ENCODE measurements at places on chromosomes 6 and 20.
A peak's percentile ranks its signal among the peaks of the same experiment; 100 is the strongest.

DNA sequence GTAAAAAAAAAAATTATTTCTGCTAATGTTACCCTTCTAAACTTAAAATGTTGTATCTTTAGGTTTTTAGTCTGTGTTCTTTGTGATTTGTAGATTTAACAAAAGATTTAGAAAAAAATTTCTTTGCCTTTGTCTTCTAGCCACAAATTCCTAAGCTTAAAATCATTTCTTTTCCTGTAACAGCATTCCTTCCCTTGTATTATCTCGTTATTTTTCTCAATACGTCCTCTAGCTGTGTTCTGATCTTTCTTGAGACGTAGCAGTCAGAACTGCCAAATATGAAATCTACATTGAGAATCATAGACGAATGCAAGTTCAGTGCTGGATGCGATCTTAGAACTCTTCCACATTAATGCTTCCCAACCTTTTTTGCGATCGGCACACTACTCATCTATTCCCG, 283.1 kb downstream of the UTRN start:
- no peak for DNase-seq

DNA sequence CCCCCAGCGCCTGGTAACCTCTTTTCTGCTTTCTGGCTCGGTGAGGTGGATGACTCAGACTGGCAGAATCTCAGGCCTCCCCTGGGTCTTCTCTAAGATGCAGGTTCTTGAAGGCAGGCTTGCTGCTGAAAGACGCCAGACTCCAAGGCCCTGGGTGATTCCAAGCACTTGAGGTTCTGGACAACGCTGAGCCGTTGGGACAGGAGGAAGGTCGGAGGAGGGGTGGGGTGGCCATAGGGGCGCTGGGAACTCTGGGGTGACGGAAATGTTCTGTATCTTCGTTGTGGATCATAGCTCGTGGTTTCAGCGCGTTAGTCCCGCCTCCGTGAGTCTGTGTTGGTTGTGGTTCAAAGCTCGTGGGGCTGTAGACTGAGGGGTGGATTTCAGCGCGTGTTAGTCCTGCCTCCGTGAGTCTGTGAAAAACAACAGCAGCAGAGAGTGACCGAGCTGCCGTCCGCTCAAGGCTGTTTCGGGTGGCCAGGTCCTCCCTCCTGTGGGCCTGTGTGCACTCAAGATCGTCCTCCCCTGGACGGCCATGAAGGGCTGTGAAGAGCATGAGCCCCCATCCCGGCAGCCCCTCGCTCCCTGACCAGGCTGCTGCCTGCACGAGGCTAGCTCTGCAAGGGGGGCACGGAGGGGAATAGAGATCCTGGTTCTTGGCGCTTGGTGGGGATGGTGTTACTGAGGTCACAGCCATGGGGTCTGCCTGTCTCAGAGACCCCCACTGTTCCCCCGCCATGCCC, 7.7 kb downstream of the NTSR1 start:
- no peak for DNase-seq

GRCh38 chr20:59062081-59062480, 19.5 kb upstream of the PRELID3B start:
- DNase-seq: no peak

DNA sequence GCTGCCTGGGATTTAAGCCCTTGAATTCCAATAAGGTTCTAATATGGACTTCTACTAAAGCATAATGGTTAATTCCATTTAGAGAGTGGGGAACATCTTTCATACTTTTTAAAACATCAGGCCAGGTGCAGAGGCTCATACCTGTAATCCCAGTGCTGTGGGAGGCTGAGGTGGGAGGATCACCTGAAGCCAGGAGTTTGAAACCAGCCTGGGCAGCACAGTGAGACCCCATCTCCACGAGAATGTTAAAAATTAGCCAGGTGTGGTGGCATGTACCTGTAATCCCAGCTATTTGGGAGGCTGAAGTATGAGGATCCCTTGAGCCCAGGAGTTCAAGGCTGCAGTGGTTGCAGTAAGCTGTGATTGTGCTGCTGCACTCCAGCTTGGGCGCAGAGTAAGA, 35.0 kb downstream of the E2F3 start:
- DNase-seq: no peak

DNA sequence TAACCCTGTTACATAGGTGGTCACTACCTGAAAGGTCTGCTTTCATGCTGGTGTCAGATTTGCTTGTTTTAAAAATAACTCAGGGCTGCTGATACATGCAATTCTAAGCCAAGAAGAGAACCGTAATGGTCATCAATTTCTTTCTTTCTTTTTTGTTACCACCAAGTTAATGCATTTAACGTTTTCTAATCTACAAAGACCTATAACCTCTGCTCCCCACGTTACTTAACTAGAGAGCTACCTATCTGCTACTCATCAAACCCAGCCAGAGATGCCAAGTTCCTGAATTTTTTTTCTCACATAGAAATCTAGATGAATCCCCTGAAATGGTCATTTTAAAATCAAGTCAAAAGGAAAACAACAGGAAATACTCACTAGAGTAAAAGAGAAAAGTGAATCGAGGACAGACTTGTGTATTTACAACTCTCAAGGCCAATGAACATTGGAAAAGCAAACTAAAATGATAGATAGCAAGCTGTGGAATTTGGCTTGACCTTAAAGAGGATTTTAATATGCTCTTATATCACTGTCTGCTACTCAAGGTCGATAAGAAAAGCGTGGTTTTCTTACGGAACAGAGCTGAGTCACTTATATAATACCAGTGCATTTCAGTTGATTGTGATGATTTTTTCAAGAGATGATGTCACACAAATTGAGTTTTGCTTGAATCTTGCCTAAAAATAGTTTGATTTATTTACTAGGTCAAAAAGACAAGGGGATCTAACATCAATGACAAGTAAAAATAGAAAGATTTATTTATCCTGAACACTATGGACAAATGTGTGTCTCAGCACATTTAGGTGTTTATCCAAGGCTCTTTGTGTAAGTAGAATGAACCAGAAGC, 67.9 kb downstream of the SGK1 start:
- DNase-seq: peak; percentile 64

DNA sequence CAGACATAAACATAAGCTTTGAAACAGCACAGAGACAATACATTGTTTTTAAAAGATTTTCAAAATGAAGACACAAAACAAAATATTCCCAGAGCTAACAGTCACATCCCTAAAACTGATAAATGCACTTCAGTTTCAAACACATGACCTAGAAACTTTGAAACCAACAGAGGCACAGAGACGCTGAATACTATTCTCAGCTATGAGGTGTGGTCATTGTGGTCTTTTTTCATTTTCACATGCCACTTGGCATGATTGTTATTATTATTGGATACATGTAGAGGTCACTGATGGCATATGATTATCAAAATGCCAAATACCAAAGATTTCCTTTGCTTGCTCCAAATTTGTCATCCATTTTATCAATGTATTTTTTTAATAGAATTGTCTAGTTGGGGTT, 306.9 kb downstream of the QKI start:
- DNase-seq: no peak

DNA sequence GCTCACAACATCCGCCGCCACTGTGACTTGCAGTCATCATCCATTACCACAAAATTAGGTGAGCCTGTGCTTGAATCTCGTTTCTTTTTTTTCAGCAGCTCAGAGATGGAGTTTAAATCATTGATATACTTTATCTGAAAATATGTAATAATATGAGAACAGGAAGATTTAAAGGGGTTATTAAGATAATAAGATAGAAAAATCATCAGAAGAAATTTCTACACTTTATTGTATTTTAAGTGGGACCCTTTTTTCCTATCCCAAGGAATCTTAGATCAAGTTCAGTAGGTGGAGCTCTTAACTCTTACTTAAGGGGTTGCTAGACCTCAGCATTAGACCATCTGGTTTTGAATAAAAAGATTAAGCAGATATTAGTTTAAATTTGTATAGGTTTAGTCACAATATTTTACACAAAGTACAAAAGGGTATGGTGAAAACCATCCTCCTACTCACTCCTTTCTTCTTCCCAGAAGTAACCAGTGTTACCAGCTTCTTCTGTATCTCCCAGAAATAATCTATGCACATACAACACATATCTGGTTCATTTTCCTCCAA, 9.4 kb upstream of the NCOA7 start:
- DNase-seq: no peak

GRCh38 chr6:72461144-72461543, 160.7 kb upstream of the KCNQ5 start:
- DNase-seq: no peak

DNA sequence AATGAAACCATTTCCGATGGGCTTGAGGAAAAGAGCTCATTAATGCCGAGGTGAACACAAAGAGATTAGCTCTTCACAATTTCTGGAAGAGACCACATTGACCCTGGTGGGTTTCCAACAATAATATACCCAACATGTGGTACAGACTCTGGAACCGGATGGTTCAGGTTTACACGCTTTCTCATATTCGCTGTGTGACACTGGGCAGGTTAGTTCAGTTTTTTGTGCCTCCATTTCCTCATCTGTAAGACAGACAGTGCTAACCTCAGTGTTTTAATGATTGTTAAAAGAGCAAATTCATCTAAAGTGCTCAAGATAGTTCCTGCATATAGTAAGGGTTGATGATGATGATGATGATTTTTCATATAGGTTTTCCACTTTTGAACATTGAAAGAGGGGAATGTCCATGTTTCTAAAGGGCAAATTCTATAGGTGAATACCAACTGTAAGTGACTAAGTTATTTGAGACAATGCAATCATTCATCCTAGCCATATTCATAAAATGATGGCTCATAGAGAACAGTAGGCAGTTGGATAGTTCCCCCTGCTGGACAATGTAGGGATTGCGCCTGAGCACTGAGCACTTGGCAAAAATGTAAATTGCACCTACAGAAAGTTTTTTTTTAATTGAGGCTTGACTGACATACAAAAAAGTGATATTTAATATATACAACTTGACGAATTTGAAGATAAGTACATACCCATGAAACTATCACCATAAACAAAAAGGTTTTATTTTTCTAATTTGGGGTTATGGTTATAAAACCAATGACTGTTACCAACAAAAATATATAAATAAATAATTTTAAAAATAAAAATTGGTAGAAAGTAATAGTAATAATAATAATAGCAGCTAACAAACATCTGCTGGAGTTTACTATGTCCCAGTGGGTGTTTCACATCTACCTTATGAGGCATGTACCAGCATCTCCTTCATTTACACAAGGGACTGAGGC, 2.1 kb upstream of the PERP start:
- DNase-seq: peak; percentile 84

- no peak for DNase-seq
These were observed 177.6 kb downstream of the SASH1 start for GRCh38 chr6:148520109-148520841.

GRCh38 chr6:30826961-30827342, 57.4 kb upstream of the DDR1 start:
- no peak for DNase-seq

DNA sequence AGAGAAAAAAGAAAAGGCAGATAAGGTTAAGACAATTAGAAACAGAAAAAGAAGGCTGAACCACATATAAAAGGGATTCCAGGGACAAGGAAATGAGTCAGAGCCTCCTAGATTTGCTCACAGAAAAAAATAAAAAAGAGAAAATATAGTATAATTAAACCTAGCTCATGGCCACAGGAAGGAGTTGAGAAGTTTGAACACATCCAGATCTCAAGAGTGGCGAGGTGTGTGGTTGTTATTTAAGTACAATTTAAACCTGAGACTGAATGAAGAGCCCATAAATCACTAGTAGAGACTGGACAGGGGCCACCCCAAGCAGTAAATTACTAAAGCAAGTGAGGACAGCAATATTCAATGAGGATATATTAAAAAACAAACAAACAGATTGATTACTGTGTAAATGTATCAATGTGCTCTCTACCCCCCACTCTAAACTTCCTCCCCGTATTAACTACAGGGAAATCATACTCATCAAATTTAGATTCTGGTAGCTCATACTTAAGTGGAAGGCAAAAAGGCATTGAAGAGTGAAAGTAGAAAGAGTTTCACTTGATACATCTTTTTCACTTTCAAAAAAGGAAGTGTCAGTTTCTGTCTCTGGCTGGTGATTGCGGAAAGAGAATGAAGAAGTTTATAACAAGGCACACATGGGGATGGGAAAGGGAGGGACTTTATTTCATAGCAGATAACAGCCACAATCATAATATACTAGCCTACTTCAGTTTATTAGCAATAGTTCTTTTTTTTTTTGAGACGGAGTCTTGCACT, 49.3 kb upstream of the SCAF8 start:
- peak; percentile 81 for DNase-seq

DNA sequence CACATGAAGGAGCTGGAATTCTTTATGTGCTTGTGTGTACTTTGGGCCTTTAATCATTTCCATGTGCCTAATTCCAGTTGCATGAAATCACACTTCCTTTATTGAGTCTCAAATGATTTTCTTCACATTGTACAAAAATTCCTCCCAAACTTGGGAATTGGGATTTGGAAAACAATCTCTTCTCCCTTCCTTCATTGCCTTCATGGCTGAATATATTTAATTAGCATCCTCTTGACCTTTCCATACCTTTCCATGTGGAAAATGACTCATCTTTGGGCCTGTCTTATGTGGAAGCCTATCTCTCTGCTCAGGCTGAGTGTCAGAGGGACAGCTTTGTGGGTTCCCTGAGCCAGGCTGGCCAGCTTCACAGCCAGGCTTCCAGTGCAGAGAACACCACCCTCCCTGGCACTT, 33.0 kb upstream of the CDH4 start:
- DNase-seq: no peak

DNA sequence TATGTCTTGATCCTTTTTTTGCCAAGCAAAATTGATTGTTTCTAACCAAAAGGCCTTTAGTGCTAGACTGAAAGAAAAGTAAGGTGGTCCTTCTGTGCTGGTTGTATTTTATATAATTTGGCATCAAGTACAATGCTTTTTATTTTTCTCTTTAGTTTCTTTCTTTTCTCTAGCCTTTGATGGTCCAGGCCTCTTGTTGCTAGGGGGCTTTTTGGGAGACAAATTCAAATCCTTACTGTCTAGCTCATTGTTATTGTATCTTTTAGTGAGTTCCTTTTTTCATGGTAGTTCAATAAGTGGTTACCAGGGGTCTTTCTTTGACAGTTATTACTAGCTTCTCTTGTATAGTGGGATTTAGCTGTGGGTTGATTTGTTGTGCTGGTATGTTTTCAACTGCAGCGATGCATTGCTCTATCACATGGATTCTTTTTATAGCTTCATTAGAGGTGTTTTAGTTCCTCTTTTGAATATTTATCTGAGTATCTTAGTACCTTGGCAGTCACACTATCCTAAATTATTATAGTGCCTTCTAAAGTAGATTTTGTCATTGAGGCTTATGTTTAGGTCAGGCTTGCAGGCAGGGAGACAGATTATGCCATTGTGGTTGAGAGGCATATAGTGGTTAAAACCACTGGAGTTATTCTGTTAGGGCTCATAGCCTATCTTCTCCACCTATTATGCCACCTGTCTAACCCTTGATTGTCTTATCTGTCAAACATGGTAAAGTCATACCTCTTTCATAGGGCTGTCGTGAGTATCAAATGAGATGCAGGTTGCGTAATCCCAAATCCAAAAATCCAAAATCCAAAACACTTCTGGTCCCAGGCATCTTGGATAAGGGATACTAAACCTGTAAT, 49.5 kb downstream of the KCNS1 start:
- no peak for DNase-seq

DNA sequence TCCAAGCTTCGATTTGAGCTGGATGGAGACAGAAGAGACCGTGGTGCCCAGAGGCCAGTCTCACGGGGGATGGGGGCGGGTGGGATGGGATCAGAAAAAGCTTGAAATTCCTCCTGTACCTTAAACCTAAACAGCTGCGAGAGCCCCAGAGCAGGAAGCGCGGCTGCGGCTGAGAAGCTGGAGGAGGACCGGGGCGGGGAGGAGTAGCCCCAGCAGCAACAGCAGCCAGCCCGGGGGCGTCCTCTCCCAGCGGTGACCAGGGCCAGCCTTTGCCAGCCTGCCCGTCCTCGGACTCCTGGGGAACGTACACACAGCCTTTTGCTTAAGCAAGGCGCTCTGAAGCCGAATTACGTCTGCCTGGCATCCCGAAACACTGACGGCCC, 17.4 kb upstream of the PRDM13 start:
- no peak for DNase-seq

- peak; percentile 39 for DNase-seq
These were observed 22.6 kb downstream of the TOP1 start for GRCh38 chr20:41051009-41051825.

All from suppressor macrophage treated with lipopolysaccharide for 1 hour (primary cell).